ENCODE measurements at places on chromosomes 13 and 19.

DNA sequence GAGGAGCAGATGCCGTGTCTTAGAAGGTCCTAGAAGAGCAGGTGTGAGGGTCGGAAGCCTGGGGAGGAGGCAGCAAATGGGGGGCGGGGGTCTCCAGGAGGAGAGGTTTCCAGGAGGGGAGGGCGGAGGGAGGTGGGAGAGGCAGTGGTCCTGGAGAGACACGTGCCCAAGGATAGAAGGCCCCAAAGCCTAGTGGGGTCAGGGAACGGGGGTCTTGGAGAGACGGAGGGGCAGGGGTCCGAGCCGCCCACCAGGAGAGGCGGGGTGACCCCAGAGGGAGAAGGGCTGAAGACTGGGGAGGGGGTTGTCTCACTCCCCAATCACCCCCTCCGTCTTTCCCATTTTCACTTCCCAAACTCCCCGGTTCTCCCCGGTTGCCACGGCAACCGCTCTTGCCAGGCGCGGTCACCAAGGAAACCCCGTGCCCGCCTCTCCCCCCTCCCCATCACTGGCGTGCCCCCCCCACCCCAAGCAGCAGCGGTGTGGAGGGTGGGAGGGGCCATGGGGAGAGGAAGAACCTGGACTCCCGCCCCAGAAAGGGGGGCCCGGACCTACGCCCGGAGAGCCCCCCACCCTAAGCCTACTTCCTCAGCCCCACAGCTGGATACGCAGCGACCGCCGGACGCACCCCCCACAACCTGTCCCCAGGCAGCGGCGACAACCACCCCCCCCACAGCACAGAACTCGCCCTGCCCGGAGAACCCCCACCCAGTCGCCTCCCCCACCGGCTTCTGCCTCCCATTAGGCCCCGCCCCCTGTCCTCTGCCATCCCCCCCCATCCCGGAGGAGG, 988 bp downstream of the LRRC4B start:
- no peak for DNase-seq

DNA sequence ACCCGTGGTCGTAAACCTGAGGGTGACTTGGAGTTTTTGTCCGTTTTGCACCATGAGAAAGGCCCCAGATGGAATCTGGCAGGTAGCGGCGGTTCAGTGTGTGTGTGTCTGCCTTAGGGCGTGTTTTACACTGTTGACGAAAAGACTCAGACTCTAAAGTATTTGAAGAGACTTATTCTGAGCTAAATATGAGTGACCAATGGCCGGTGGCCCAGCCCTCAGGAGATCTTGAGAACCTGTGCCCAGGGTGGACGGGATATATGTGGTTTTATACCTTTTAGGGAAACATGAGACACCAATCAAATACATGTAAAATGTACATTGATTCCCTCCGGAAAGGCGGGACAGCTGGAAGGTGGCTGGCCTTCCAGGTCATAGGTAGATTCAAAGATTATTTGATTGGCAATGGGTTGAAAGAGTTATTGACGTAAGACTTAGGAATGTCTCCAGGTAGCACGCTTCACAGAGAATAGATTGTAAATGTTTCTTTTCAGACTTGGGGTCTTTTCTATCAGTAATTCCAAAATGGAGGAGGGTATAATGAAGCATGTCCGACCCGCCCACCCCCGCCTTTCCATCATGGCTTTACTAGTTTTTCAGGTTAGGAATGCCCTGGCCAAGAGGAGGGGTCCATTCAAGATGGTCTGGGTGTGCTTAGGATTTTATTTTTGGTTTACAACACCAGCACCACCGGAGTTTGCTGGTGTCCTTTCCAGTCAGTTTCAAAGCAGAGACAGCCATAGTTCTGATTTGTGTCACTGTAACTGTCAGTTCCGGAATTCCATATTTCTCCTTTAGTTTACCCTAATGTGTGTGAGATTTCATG, 1.0 kb upstream of the ZNF529 start:
- DNase-seq, result no peak

GRCh38 chr13:73146707-73147106, 87.9 kb downstream of the KLF5 start:
- DNase-seq, result no peak

DNA sequence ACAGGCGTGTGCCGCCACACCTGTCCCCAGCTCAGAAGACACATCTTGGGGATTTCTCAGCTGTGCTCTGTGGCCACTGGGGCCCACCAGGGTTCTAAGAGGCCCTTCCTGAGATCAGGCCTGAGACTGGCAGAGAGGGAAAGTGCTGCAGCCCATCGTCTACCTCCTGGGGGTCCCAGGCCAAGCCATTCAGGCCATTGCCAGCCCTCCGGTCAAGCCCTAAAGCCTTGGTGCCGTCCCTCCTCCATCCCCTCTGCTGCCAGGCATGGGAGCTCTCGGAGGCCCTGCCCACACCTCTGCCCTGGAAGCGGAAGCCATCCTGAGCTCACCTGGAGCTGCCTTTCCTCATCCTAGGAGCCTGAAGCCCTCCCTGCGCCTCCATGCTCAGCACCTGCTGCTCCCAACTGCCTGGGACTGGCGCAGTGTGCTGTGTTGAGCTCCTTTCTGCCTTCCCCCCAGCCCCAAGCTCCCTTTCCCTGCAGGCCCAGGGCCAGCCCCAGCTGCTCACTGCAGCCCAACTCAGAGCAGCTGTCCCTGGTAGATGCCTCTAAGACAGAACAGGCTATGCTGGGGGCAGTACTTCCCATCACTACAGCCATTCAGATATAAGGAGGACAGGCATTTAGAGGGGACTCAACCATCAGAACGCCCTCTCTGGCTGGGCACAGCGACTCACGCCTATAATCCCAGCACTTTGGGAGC, 2.9 kb downstream of the SLC7A9 start:
- no peak for DNase-seq

DNA sequence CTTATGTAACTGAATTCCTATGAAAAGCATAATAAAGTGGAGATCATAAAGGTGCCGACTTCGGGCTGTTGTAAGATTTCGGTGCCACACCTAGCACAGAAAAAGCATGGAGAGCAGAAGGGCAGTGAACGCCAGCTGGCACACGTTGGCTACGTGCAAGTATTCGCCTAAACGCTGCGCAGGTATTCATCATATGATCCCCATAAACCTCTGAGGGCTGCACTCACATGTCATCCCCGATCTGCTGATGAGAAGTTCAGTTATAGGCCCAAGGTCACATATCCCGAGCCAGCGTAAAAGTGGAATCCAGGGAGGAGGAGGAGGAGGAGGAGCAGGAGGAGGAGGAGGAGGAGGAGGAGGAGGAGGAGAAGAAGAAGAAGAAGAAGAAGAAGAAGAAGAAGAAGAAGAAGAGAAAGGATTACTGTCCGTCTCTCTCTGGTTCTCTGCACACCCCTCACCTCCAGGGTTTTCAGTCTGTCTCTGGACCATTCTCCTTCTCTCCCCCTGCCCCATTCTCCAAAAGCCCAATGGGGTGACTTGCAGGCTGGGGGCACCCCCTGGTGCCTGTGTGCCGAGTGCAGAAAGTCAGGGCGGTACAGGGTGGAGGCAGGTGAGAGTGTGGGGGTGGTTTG, 18.6 kb upstream of the CYP2S1 start:
- DNase-seq, result no peak

DNA sequence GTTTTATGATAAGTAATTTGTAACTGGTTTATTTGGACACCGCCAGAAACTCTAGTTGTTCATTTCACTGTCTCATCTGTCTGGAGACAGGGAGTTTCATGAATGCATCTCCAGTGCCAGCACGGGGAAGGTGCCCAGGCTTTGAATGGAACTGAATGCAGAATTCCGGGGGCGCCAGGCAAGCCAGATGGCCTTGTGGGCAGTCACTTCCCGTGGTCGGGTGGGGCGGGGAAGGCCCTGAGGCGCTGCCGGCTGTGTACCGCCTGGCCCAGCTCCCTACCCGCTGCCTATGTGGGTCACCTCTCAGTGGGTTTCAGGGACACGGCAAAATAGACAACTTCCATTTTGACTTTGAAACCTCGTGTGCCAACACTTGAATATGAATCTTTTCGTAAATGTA, 28.8 kb upstream of the MCF2L start:
- DNase-seq, result no peak

DNA sequence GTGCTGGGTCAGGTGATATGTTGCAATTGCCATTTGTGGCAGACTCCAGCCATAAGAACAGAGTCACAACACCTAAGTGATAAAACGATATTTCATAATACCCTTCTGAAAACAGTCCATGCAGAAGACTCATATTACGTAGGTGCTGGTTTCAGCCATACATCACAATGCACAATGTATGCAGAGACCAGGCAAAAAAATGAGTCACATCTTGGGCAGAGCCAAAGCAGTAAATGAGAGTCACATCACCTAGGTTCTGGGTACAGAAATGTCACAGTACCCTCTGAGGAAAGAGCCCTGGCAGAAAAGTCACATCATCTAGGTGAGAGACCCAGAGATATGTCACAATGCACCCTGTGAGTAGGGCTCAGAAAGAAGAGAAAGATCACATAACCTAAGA, 125.2 kb upstream of the ZNF91 start:
- DNase-seq, result no peak

DNA sequence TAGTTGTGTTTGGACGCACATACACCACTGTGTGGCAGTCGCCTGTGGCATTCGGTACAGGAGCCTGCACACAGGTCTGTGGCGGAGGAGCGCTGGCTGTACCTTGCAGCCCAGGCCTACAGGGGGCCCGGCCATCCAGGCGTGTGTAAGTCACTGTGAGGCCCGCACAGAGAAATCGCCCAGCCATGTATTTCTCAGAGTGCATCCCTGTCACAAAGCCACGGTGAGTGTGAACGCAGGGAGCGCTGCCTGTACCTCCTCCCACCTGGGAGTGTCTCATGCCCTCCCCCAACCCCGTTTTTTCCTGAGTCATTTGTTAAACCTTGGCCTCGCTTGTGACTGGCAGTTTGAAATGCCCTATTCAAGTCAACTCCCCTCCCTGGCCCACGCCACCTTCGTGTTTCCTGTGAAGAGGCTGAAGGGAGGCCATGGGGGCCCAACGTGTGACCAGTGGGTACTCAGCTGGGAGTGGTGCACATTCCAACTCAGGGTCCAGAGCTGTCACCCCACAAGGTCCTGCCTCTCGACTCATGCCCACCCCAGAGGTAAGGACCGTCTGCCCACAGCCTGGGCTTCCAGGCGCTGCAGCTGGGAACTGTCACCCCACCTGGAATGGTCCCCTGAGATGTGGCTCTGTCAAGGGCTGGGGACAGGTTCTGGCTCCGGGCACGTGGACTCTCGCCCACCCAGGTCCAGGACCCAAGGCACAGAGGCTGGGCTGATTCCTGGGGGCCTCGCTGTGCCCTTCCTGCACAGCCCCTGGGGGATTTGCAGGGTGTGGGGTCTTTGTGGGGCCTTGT, 11.6 kb upstream of the RASA3 start:
- DNase-seq, result no peak

DNA sequence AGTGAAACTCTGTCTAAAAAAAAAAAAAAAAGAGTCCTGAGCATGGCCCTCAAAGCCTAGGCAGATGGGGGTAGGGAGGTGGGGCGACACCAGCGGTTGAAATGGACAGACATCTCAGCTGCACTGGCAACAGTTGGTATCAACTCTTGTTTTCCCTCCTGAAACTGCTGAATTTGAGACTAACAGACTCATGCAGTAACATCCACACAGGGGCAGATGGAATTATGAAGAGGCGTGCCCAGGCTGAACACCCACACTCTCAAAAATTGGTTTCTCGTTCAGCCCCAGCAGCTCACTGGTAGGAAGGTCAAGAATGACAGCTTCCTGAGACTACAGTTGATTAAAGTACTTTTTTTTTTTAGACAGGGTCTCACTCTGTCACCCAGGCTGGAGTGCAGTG, 24.1 kb downstream of the PBX4 start:
- no peak for DNase-seq

DNA sequence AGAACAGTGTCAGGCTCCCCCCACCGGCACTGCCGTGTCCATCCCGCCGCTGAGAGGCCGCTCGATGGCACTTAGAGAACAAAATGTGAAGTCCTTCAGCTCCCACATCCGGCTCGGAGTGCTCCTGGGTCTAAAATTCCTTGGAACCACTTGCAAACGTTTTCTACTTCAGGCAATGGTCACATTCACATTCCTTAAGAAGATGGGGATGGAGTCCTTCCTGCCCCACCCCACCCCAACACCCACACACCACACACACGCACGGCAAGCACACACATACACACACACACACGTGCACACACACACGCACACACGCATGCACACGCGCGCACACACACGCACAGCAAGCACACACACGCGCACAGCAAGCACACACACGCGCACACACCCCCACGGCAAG, 83.4 kb downstream of the SOX1 start:
- no peak for DNase-seq

DNA sequence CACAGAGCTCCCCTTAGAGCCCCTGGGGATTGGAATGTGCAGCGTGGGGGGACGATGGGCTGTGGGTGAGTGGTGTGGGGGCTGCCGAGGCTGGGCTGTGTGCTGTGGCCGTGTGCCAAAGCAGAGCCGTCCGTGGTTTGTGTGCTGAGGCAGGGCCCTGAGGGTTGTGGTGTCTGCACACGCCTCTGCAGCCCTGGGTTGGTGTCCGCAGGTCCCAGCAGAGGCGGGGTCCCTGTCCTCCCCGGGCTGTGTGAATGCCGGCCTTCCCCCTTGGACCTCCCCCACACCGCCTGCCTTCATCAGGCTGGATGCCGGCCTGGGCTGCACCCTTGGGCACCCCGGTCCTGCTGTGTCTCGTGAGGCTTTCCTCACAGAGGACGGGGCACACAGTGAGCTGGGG, 26.1 kb downstream of the DOT1L start:
- DNase-seq, result no peak

GRCh38 chr13:99828123-99828522, 143.4 kb downstream of the ZIC5 start:
- no peak for DNase-seq

GRCh38 chr13:102550507-102550906, 46.3 kb upstream of the TPP2 start:
- DNase-seq, result no peak

- DNase-seq, result no peak
Observed at GRCh38 chr13:68550330-68550729, 1320.2 kb upstream of the PCDH9 start.

GRCh38 chr19:3769494-3769893, 2.5 kb downstream of the RAX2 start:
- no peak for DNase-seq

- no peak for DNase-seq
Observed at GRCh38 chr13:27774169-27774568, 18.1 kb upstream of the GSX1 start.

DNA sequence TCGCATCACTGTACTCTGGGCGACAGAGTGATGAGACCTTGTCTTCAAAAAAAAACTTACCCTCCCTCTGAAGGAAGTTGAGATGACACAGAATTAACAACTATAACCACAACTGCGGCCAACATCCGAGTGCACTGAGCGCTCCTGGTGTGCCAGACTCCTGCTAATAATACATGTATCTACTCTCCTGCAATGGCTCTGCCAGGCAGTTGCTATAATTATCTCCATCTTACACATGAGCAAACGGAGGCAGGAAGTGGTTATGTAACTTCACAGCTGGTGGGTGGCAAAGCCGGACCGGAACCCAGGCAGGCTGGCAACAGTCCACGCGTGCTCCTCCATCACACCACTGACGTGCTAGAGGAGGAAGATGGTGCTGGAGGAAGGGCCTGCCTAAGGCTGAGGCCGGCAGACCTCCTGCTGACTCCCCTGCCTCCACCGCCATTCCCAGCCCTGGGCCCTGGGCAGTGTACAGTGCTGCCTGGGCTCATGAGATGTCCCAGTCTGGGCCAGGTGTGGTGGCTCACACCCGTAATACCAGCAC, 12.6 kb downstream of the XRCC1 start:
- DNase-seq, result no peak
